Stimulated activated CD4-positive, alpha-beta T cell treated with anti-CD3 and anti-CD28 coated beads, Interleukin-1b, Interleukin-23, amount 100 ng/mL, for 4 hours (primary cell): ENCODE measurements at places on chromosomes 1 and 21.
A peak's percentile ranks its signal among the peaks of the same experiment; 100 is the strongest.

DNA sequence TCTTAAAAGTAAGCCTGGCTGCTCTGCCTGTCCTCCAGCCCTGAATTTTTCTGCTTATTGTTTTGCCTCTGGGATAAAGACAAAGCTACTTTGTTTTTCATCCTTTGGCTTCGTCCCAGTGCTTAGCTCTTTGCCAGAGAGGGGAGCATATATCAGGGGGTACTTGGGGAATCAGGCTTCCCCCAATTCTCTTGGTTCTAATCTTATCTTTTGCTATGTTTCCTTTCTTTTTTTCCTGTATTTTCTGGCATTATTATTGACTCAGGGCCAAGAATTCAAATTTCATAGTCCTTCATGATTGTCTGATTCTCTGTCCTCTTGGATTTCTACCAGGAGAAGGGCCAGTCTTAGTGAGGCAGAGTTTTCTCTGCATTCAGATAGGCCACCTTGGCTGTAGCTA lies 51.2 kb downstream of the GIPC2 start:
- DNase-seq, result no peak

- DNase-seq, result no peak
Measured at GRCh38 chr1:19007491-19008441, 51.3 kb upstream of the IFFO2 start.

- DNase-seq, result peak; percentile 36
Measured at GRCh38 chr1:2921970-2922686, 99.1 kb upstream of the ACTRT2 start.

DNA sequence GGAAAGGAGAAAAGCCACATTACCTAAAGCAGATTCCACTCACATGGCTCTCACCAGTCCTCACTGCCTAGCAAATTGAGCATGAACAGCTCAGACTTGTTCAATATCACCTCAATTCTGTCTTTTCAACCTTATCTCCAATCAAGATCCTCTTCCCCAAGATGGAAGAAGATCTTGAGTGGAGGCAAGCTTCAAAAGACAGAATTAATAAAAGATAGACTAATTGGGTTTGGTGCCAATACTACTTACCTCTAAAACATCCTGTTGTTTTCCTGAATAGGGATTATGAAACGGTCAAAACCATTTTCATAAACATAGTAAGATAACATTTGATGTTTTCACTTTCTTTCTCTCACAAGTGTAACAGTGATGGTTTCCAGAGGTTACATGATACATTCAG lies 349.2 kb upstream of the PLD5 start:
- no peak for DNase-seq

DNA sequence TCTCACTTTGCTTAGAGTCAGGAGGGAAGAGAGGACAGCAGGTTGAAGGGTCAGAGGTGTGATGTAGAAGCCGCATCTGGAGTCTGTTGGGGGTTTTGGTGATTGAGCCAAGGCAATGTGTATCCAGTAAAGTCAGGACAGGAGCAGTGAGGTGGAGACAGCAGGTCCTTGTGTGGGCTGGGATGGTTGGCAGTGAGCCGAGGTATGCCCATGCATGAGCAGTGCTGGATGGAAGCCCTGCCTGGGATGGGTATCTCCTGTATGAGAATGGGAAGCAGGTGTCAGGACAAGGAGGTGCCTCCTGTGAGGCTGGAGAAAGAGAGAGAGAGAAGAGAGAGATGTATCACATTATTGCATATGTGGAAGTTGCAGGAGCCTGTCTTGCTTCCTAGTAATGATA lies 90.0 kb downstream of the OBSCN start:
- no peak for DNase-seq

GRCh38 chr1:70627910-70628309 lies 216.8 kb downstream of the CTH start:
- DNase-seq, result no peak

DNA sequence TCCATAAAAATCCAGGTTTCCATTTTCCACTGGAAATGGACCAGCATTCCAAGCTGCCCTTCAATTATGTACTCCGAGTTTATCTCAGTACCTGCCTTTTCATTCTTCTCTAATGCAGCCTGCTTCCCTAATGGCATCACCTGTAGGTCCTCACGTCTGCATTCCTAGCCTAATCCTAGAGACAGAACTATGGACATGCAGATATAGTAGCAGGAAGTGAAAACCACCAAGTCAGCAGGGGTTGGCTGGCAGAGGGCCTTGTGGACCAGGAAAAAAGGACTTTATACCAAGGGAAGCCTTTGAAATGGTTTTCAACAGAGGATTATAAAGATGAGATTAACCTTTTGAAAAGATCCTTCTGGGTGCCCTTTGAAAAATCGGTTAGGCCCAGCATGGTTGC lies 135.7 kb upstream of the L1TD1 start:
- no peak for DNase-seq

DNA sequence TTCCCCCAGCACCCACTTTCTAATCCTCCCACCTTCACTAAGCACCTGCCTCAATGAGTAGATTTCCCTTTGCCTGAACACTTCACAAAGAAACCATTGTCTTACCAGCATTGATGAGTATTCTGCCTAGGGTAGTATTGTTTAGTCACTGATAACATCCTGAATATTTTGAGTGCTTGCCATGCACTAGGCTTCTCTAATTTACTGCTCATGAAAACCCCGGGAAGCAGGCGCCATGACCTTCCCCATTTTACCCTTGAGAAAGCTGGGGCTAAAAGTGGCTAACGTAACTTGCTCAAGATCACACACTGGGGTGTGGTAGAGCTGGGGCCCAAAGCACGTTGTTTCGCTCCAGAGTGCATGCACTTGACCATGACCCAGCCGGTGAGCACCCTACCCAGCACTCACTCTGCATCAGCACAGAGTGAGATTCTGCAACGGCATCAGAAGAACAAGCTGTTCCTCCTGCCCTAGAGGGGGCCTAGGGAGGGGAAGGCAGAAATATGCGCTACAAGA lies 10.6 kb upstream of the F3 start:
- DNase-seq, result no peak

DNA sequence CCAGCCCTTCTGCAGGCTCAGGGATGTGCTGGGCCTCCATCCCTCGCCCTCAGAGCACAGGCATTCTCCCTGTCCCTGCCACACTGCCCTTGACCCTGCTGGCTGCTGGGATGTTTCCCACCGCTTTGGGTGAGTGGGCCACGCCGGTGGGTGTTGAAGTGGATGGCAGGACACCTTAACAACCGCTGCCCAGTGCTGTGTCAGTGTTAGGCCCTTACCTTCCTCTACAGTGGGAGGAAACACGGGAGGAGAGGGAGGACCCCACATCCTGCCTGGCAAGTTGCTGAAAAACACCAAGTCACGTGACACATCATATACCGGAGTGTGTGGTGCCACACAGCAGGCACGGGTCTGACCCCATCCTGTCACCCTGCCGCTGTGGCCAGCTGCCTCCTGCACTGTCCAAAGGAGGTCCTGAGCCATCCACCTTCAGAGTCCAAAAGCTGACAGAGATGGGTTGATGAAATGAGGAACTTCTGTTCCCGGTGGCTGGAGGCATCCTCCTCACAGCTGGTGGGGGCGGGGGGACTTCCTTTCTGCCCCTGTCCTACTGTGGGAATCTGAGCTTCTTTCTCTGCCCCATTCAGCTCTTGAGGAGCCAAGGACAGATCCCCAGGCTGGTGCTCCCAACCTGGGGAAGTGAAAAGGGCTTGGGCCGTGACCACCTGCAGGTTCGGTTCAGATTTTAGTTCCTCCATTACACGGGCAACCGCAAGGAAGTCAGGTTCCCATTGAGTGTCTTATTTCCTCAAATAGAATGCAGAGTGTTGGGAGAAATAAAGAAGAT lies 3.2 kb upstream of the THEMIS2 start:
- no peak for DNase-seq

DNA sequence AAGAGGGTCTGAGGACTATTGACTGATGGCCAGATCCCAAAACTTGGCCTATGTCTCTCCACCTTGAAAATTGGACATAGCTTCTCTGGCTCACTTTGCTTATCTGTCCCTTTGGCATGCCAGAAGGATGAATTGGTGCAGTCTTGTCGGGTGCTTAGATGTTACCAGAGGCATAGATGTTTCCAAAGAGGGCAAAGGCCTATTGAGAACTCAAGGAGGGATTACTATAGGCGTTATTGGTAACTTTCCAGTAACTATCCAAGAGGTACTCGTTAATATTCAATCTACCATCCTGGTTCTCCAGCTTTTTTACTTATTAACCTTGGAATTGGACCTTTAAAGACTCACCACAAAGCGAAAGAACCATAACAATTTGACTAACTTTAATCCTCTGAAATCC lies 368.3 kb upstream of the ESRRG start:
- DNase-seq, result no peak

DNA sequence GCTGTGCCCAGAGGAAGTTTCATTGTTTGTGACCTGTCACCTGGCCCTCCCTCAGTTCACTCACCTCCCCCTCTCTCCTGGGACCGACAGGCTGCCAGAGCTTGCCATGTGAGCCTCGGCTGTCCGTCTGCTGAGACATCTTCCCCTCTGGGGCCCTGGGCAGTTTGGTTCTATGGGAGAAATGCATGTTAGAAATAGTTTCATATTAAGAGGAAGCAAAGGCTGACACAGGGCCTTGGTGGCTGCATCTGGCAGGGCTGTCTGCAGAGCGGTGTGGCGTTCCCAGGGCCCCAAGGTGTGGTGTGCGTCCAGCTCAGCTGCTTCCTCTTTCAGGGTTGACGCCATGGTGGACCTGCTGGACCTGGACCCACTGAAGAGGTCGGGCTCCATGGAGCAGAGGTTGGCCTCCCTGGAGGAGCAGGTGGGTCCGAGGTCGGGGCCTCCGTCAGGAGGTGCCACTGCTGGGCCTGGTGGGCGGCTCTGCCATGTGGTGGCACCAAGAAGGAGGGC lies 31.9 kb upstream of the LRRC3 start:
- no peak for DNase-seq

DNA sequence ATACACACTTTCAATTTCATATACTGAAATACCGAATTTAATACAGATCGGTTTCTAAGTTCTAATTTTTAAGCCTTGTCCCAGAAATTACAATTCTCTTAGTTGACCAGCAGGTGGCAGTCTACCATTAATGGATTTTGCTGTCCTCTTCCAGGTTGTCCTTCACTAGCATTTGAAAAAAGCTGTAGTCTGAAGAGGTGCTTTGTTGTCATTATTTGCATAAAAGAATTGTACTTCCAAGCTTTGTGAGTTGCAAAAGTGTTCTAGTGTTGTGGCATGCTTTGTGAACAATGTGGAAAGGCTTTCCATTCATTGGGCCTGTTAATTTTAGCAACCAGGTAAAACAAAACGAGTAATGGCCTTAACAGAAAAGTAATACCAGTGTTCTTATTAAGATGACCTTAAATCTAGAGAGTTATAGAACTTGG lies 193.6 kb downstream of the RPS6KC1 start:
- DNase-seq, result peak; percentile 13

DNA sequence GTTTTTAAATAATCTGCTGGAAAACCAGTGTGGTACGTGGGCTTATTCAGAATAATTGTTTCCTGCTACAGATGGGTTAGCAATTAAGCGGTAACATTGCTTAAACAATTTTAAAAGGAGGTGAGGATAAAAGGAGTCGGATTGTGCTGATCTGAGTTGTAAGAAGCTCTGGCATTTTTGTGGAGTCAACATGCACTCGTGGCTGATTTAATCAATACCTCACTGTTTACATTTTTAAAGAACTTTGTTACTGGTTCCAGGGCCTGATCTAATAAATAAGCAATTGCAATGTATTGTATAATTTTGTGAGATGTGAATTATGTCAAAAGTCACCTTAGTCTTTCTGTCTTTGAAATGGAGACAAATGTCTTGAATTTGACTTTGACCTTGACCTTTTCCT lies 474.0 kb downstream of the SETD4 start:
- no peak for DNase-seq

GRCh38 chr21:45381036-45381787 lies 23.8 kb upstream of the COL18A1 start:
- no peak for DNase-seq

- no peak for DNase-seq
Measured at GRCh38 chr1:181482521-181483284, 614 bp upstream of the CACNA1E start.

DNA sequence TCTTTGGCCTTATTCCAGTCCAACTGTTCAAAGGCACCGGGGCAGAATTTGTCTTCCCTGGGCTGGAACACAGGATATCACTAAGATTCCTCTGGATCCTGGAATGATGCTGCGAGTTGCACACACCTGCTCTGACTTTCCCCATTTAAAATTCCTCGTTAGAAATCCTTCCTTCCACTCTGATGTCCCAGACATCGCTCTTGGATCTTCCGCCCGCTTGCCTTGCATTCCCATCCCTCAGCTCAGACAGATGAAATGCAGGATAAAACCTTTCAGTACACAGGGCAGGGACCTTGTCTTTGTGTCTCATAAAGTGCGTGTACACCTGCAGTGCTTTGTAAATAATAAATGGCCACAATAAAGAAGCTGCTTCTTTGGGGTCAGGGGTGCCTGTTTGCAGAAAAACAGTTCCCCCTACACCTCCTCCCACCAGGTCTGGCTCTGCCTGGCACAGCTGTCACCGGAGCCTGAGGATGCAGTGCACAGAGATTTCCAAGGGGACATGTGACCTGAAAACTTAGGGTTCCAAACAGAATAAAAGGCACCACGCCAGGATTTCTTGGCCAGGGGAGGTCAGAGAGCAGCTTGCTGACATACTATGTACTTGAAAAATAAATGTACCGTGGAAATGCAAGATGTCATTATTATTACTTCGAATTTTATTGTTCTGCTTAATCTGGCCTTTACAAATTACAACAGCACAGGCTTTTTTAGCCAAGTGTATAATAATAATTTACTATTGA lies 62.9 kb upstream of the SYT6 start:
- no peak for DNase-seq

DNA sequence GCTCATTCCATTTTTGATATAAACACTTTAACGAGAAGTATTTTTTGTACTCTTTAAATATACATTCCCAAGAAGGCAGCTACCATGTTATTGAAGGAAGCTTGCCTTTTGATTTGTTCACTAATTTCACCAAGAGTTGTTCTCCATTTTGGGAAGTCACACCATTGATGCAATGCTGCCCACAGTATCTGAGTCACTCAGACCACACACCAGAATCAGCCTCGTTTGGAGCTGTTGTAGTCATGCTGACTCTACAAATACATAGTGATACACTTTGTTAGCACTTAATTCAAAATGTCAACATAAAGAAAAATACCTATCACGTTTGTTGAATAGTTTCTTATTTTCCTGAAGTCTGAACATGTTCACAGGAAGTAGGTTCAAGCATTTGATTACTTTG lies 78.7 kb downstream of the PAPPA2 start:
- no peak for DNase-seq

- no peak for DNase-seq
Measured at GRCh38 chr1:197515421-197515820, 247.4 kb downstream of the CRB1 start.

DNA sequence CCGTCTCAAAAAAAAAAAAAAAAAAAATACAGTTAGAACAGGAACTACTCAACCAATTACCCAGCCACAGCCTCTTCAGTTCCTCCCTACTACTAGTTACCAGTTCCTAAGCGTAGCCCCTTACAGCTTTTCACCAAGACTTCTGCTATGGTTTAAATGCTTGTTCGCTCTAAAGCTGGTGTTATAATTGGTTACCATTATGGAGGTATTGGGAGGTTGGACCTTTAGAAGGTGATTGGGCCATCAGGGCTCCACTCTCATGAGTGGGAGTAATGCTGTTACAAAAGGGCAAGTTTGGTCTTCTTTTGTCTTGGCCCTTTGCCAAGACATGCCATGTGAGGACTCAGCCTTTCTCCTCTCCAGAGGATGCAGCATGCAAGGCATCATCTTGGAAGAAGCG lies 3.0 kb upstream of the SMPDL3B start:
- DNase-seq, result no peak

GRCh38 chr1:212440419-212440818 lies 7.7 kb downstream of the NENF start:
- DNase-seq, result no peak

- no peak for DNase-seq
Measured at GRCh38 chr21:45003331-45004058, 63.7 kb downstream of the SLX9 start.
